ENCODE measurements at places on chromosomes 3 and 15.

DNA sequence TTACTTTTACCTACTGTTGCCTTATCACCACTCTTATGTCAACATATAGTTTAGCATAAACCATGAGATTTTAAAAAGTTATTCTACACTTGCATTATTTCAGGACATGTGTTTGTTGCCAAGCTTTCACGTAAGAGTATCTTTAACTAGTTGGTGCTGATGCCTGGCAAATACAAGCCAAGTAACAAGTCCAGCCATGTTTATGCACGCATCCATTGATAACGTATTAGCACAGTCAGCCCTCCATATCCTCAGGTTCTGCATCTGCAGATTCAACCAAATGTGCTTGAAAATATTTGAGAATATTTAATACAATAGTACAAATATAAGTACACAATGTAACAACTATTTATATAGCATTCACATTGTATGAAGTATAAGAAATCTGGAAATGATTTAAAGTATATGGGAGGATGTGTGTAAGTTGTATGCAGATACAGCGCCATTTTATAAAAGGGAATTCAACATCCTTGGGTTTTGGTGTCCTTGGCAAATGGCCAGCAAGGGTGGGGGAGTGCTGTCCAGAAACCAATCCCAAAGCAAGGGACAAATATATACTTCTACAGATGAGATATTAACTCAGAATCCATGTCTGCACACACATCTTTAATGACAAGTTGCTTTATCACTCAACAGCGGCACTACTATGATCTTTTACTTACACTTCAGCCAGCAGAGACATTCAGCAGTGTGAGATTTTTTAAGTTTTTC lies 8.7 kb upstream of the SETD5 start:
- DNase-seq = no peak

GRCh38 chr3:156576651-156577348 lies 21.9 kb upstream of the SSR3 start:
- DNase-seq = no peak

DNA sequence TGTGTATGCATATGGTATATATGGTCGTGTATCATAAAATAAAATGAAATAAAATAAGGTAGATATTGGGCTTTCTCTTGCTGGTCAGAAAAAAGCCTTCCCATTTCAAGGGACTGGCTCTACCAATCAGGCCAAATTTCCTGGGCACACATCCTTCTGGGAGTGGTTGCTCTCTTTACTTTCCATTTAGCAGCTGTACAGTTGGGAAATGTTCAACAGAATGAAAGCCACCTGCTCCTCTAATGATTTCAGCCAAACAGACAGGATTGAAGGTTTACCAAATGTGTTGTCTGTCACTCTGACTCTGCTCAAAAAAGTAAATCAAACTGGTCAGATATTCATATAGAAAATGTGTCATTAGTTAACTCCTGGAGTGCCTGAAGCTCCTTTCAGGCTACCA lies 380.4 kb downstream of the ROBO2 start:
- no peak for DNase-seq

DNA sequence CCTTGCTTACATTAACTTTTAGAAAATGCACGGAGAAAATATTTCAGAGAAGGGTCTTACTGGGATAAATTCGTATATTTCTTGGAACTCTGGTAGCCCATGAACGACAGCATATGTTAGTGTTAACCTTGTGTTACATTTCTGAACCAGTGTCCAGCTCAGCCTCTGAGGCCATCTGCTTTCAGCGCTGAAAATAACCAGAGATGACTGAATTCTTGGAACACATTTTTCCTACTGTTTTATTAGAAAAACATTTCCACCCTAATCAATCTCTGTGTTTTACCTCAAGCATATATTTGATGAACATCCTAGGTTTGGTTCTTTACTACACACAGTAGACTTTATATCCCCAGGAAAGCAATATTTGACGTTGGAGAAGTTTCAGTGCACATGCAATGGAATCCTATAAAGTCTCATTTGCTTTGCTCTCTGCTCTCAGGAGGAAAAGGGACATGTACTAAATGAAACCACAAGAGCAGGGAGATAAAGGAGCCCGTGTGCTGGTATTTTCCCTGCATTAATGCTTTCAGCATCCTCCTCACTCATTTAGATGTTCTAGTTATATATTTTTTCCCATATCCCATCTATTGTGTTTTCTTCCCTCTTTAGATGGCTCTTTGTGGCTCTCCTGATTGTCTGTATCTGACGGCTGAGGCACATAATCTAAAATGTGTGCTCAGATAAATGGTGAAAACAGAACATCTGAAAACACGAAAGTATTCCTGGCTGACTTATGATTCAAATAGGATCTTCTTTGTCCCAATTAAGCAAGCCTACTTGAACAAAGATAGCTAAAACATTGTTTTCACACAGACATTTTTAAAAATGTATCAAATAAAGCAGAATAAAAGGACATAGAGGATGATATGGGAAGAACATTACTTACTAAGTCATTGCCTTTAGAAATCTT lies 151.7 kb upstream of the KCNMB2 start:
- DNase-seq = no peak

DNA sequence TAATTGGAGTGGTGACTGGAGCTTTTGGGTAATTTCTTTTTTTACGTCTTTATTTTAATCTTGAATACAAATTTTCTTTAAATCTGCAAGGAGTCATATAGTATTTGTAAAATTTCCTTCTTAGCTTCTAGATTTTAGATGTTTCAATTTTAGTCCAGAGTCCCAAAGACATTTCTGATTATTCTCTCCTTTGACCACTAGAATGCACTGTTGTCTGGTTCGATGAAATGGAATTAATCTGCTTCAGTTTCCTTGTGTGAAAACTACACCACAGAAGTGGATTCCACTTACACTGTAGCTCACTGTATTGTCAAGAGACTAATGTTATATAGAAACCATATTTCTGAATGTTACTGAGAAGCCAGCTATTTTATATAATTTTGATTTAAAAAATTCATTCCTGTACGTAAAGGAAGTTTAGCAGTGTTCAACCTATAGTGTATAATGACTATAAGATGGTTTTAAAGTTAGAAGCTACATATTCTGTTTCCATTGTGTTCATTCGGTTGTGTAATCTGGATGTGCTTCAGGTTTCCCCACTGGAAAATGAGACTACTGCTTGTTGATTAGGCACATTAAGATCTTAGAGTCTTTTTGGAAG lies 6.1 kb downstream of the GRAMD1C start:
- peak; percentile 3 for DNase-seq

DNA sequence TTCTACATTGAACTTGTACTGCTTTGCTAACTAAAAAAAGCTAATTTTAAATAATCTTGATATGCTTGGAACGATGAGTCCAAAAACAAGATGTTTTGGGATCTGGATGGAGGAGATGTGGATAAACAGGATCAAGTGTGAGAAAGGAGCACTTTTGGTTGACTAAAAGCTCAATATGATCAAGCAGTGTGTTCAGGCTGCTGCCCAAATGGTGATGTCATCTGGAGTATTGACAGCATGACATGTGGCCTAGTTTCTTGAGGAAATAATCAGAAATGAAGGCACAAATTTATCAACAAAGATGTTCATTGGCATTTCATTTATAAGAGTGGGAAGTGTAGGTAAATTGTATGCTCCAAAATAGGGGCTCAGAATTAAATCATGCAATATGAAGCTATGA lies 161.2 kb downstream of the SOX2 start:
- DNase-seq = no peak

DNA sequence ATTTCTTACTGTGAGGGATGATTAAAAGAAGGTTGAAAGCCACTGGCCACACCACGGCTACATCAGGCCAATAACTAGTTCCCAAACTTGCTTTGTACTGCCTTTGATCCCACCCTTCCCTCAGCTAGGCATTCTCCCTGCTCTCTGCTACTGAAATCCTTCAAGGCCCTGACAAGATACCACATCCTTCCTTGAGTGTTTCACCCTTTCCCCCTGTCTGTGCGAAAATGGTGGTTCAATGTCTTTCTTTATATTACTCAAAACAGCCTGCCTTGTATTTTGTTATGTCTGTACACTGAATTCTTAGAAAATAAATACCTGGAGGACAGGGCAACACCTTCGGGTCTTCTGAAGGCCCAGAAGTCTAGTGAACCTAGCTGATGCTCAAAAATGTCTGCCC lies 932 bp upstream of the VPS8 start:
- no peak for DNase-seq

GRCh38 chr3:12536423-12536822 lies 8.9 kb downstream of the MKRN2OS start:
- no peak for DNase-seq

DNA sequence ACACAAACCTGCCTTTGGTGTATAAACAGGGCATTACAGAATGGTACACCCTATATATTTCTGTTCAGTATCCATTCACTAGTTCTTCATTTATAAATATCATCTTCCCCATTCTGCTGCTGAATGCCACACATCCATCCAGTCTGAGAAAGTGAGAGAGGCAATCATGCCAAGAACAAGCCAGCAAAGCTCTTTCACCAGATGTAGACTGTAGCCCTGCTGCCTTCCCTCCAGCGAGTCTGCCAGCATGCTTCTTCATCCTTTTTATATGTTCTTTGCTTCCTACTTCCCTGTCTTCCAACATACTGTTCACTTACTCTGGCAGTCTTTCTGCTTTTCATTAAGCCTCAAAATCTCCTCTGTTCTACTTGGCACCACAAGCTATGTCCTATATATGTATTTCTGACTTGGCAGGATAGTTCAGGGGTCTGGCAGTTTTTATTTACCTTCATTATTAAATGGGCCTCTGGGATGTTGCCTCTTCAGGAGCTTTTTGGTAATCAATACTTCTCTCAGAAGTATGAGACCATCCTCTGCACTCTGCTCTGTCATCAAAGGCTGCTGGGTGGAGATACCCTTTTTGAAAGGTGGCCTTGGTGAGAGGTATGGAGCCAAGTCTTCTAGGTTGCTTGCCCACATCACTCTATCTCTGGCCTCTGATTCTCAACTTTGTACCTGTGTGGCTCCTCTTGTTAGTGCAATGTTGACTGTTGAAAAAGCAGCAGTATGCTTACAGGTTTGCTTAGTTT lies 48.6 kb downstream of the CHP1 start:
- DNase-seq = no peak
